ENCODE measurements at places on chromosomes 2 and 18.

DNA sequence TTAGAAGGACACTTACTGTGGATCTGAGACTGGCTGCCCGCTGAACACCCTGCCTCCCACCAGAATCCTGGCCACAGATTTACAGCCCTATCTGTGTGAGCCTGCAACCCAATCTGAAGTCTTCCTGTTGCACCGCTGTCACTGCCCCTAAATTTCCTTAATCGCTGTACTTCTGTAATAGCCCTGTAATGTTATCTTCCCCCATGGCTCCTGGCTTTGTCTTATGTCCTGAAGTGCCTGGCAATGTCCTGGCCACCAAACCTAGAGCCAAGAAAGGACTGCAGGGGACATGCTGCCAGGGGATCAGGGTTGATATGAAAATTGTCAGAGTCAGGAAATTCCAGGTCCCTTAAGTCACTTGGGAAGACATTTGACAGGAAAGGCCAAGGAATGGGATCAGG is 52.7 kb downstream of the FHOD3 start:
- peak; percentile 26 for DNase-seq

- DNase-seq: peak; percentile 48
These were observed 148.6 kb downstream of the WDR7 start for GRCh38 chr18:56799756-56800155.

GRCh38 chr2:100017633-100018032 is 124.8 kb downstream of the AFF3 start:
- DNase-seq: peak; percentile 78

- no peak for DNase-seq
These were observed 600.8 kb downstream of the STK39 start for GRCh38 chr2:167646557-167646956.

DNA sequence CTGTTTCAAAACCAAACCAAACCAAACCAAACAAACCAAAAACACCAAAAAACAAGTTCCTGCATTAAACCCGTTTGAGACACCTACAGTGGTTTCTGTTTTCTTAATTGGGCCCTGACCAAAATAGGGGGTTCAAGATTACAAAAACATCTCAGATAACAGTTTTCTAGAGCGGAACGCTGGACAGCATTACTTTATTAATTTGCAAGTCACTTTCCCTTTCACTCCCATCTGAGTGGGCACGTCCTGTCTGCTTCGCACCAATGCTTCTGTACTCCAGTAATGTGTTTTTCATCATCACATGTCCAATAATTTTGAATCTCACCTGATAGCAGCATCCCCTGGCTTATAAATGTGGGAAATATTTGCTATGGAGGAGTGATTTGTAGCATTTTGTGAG is 11.7 kb upstream of the MYO1B start:
- DNase-seq: no peak

GRCh38 chr2:219513787-219514186 is 495 bp upstream of the ASIC4 start:
- DNase-seq: no peak

- no peak for DNase-seq
These were observed 73.8 kb downstream of the HDAC4 start for GRCh38 chr2:239326831-239327535.

DNA sequence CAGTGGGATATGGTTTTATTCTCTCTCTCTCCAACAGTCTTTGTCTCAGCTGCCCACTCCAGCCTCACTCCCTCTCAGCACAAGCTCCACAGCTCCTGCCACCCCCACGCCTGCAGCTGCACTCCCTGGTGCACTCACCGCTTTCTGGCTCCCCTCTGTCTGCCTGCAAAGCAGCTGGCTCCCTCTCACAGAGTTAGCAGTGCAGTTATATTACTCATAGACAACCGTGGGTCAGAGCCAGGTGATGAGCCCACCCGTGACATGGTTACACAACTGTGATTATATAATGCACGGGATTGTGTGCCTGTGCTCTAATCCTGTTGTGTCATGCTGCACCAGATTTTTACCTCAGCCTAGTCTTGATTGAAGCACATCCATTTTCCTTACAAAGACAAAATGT is 276.9 kb upstream of the CHAC2 start:
- no peak for DNase-seq
